ENCODE measurements at places on chromosomes 2 and 18.

DNA sequence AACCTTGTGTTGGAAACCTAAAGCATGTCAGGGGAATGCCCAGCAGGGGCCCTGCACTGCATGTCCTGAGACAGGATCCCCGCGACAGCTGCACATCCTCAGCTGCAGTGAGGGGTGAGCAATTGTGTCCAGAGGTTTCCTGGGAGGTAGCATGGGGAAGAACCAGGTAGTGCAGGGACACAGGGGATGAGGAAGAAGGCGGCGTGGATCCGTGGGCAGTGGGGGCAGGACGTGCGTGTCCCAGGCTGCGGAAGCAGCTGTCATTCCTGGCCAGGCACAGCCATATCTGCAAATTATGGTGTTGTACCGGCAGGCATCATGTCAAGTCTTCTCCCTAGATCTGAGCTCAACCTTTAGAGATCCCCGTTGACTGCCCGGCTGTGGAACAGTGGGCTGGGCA is 238.2 kb upstream of the MYT1L start:
- DNase-seq, result no peak

DNA sequence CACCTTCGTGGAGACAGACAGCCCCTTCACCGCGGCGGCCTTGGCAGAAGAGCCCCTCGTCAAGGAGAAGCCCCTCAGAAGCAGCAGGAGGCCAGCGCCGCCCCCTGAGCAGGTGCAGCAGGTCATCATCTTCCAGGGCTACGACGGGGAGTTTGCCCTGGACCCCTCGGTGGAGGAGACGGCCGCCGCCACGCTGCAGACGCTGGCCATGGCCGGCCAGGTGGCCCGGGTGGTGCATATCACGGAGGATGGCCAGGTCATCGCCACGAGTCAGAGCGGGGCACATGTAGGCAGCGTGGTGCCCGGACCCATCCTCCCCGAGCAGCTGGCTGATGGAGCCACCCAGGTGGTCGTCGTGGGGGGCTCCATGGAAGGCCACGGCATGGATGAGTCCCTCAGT is 145.7 kb downstream of the PTGR3 start:
- no peak for DNase-seq

DNA sequence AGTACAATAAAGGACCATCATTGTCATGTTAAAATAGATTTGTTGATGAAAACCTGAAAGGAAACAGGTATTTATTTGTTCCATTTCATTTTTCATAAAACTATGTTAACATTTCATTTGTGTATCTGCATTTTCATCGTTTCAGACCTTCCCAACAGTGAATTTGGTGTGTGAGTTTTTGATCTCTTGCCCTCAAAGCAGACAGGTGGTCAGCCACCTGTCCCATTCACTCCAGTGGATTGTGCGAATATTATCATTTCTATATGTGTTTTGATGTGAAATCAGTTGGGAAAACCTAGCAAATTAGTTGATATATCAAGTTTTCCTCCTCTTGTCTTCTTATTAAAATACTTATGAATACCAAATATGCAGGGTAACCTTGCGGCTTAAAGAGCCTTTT is 25.4 kb upstream of the ATP5MC3 start:
- no peak for DNase-seq

DNA sequence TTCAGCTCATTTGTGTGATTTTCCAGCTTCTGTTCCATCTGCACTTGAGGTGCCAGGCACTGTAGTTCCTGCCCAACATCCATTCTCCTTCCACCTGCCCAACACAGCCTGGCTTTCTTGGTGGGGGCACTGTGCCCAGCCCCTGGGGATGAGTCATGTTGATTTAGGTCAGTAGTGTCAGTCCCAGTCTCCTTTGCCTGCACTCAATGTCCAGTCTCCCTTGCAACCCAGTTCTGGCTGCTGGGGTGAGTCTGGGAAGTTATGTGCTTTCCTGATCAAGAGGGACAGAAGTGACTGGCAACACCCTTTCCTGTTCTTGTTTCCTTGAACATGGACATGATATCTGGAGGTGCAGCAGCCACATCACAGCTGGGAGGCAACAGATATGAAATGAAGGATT is 1.5 kb upstream of the ASB18 start:
- DNase-seq, result no peak

- no peak for DNase-seq
These were observed 265.1 kb downstream of the RIT2 start for GRCh38 chr18:42850174-42851083.

DNA sequence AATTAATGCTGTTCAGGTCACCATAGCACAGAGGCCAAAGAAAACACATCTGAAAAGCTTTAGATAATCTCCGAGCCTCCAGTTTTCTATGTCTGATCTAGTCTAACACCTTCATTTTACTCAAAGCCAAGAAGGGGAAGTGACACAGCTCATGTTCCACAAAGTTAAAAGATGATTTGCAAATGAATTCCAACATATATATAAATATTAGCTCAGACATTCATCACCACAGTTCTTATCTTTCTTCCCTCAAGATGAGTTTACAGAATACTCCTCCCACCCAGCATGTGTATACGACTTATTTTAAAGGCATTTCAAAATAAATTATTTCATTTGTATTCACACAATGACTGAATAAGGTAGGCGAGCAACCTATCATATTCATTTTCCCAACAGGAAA is 82.4 kb downstream of the AAK1 start:
- no peak for DNase-seq

DNA sequence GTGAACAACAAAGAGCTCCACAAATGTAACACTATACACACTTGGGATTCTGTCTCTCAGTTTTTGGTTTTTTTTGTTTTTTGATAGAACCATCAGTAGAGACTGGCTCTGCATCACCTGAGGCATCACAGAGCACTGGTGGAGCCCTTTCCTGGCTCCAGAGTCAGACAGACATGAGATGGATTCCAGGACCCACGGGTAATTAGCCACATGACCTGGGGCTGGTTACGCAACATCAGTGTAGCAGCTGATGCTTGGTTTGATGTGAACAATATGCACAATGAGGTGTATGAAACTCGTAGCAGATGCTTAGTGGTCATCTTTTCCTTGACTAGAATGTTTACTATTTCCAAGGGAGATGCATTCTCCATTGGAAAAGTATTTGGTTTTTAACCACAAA is 40.7 kb downstream of the CMPK2 start:
- DNase-seq, result no peak

GRCh38 chr2:9780368-9781130 is 62.7 kb upstream of the TAF1B start:
- no peak for DNase-seq

DNA sequence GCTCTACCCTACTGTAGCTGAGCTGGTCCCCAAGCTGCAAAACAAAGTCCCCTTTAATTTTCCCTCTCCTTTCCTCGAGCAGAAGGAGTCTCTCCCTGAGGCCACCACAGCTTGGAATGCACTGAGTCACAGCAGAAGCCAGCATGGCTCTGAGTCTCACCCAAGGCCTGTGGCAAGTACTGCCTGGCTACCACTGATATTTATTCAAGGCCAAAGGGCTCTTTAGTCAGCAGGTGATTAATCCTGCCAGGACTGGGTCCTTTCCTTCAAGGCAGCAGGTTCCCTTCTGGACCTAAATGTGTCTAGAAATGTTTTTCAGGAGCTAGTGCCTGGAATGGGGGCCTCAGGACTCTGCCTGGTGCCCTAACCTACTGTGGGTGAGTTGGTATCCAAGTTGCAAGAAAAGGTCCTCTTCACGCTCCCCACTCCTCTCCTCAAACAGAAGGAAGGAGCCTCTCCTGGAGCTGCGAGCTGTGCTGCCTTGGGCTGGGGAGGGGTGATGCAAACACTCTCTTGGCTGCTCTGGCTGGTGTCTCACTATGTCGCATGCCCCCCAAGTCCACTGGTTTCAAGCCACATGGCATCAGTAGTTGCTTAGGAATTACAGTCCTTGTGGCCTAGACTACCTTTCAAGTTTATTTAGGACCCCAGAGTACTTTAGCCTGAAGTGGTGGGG is 53.4 kb downstream of the CD28 start:
- DNase-seq, result no peak

- no peak for DNase-seq
These were observed 346.7 kb upstream of the LRATD1 start for GRCh38 chr2:14285812-14286211.

- no peak for DNase-seq
These were observed 60.1 kb upstream of the RBBP8 start for GRCh38 chr18:22872900-22873537.

GRCh38 chr2:183812091-183812490 is 687.8 kb downstream of the NUP35 start:
- DNase-seq, result no peak

GRCh38 chr2:182080493-182080892 is 94.8 kb downstream of the PPP1R1C start:
- DNase-seq, result no peak

DNA sequence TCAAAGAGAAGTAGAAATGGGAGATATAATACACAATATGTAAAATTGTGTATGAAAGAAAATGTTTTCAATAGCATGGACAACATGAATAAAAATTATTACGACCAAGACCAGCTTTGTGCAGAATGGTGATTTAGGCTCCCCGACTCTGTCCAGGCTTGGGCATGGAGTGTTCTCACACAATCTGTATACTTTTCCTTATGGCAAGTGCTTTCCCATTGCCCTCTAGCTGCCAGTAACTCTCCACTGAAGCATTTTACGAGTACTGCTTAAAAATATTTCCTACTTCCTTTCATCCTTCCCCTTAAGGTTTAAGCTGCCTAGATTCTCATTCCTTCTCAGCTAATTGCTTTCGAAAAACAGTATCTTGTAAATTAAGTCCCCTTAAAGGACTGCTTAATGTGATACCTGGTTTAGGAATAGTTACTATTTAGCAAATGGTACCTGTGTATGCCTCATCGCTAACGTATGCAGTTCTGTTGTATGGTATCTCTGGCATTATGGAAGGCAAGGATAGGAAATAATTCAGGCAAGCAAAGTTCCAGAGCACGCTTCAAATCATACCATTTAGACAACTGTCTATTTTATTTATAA is 714.6 kb downstream of the ERBB4 start:
- DNase-seq, result no peak

DNA sequence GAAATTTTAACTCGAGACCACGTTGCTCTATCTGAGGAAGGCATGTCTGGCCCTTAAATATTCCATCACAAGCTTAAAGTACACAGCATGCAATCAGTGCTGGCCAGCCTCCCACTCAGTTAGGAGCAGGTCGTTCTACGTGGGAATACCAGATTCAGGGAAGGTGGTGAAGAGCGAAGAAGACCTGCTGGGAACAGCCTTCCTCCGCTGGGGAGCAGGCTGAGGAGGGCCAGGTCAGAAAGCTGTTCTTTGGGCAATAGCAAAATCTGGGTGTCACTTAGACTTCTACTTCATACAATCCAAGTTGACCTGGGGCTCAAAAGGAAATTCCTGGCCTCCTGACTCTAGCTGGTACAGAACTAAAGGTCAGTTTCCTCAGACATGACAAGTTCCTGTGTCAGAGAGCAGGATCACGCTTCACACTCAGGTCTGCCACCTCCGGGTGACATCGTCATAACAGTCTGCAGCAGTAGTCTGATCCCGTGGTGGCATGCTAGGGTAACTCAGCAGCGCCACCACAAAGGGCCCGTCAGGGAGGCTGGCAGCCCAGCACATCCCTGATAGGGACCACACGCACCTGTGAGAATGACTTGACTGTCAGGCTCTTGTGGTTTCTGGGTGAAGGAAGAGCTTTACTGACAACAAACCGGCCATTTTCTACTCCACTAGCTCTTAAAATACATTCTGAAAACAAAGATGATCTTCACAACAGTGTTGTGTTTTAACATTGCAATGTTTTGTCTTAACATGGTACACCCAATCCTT is 35.2 kb upstream of the NAPG start:
- DNase-seq, result peak; percentile 22

DNA sequence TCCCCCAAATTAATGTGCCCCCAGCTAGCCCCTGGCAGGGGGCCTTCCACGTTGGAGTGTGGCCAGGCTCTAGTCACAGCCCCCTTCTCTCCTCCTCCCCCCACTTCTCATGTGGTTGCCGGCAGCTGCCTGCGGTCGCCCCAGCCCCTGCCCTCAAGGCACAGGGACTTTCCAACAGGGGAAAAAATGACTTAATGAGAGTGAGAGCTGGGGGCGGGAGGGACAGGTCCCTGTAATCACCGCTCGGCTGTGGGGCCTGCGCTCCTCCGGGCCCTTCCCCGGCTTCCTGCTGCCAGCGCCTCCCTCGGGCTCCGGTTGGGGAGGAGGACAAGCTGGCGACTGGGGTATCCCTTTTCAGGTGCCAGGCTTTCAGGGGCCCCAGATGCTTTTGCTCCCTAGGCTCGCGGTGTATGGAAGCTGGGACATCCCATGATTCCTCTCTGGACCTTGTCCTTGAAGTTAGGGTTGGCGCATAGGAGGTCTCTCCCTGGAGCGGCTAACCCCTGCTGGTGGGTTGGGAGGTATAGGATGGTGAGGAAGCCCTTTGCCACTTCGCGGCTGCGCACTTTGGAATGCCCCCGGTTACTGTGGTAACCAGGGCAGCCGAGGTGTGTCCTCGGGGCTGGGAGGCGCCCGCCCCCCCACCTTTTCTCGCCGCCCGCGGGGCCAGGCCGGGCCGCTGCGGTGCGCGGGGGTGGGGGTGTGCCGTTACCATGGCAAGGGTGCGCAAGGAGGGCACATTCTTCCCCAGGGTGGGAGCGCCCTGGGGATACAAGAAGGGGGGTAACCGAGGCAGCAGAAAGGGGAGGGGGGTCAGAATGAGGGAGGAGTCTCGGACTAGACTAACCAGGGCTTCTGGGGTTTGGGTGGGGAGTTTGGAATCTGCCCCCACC is 16.1 kb downstream of the WNT10A start:
- DNase-seq, result peak; percentile 80

GRCh38 chr2:140349695-140350094 is 1569.5 kb upstream of the NXPH2 start:
- no peak for DNase-seq

- DNase-seq, result no peak
These were observed 300.2 kb downstream of the CELF4 start for GRCh38 chr18:37265382-37265781.

DNA sequence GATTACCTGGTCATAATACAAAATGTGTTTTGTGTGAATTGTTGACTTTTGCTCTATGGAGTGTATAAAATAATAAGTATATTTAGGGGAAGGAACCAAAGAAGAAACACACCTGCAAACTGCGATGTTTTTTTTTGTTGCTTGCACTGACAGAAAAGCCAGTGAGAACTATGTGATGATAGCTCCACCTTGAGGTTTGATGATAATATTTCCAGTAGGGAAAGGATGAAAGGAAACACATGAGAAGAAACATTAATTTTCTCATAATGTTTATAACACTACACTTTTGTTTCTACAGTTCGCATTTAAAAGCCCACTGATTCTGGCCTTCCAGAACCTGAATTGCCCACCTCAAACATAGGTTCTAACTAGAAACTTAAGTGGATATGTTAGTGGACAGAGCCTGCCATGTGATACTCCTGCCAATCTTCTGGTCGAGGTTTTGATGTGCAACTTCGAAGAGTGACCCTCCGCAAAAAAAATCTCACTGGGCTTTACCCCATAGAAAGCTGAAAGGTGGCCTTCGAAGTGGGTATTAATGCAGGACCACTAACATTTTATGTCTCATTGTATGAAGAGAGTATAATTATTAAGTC is 476.4 kb upstream of the SPHKAP start:
- DNase-seq, result no peak

DNA sequence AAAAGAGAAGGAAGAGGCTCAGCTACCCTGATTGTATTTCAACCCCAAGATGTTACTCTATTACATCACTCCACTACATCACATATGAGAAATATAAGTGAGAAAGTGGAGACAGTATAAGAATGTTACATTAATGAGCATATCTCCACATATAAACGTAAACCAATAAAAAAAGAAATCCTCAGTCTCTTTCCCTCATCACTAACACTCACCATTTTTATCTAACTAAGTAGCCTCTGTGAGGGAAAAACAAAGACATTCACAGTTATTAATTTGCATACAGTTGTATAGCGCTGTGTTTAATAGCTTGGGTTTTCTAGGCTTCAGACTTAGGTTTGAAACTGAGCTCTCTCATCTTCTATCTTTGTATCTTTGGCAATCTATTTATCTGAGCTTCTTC is 489.1 kb upstream of the LRRTM4 start:
- no peak for DNase-seq

All from stimulated activated CD8-positive, alpha-beta memory T cell treated with anti-CD3 and anti-CD28 coated beads, Interleukin-4, amount 100 ng/mL, for 24 hours (primary cell).